ENCODE measurements at places on chromosomes 1 and 21.

DNA sequence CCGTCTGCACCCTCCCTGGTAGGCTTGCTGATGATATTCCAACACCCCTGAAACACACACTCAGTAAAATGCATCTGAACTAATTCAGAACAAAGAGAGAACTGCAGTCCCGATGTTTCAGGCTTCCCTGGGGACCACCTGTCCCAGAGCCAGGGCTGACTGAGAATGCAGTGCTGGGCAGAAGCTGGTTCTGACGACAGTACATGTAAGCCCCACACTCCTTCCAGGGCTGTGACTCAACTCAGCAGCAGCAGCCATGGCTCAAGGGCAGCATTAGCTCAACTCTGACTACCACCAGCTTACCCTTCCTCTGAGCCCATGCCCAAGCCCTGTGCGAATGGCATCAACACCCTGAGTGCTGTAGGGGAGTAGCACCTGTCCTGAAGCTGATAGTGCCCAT, 56.4 kb upstream of the SIPA1L2 start:
- no peak for DNase-seq

DNA sequence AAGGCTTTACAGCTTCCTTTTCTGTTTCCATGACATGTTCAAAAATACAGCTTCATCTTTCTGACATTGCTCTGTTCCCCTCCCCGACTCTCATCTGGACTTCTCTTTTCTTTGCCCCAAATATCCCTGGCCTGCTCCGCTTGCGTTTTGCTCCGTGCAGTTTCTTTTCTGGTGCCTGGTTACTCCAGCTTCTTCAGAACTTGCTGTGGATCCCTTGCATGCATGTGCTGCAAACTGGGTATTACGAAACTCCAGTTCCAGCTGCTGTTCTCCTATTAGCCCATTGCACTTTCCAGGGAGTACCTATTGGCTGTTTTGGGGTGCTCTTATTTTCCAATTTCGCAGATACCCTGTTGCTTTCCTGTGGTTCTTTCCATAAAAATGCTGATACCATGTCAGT, 9.9 kb upstream of the NDC1 start:
- DNase-seq: no peak

- no peak for DNase-seq
Measured at GRCh38 chr1:22578732-22579361, 15.6 kb downstream of the EPHA8 start.

- DNase-seq: no peak
Measured at GRCh38 chr21:34912022-34912945, 136.8 kb downstream of the RUNX1 start.

DNA sequence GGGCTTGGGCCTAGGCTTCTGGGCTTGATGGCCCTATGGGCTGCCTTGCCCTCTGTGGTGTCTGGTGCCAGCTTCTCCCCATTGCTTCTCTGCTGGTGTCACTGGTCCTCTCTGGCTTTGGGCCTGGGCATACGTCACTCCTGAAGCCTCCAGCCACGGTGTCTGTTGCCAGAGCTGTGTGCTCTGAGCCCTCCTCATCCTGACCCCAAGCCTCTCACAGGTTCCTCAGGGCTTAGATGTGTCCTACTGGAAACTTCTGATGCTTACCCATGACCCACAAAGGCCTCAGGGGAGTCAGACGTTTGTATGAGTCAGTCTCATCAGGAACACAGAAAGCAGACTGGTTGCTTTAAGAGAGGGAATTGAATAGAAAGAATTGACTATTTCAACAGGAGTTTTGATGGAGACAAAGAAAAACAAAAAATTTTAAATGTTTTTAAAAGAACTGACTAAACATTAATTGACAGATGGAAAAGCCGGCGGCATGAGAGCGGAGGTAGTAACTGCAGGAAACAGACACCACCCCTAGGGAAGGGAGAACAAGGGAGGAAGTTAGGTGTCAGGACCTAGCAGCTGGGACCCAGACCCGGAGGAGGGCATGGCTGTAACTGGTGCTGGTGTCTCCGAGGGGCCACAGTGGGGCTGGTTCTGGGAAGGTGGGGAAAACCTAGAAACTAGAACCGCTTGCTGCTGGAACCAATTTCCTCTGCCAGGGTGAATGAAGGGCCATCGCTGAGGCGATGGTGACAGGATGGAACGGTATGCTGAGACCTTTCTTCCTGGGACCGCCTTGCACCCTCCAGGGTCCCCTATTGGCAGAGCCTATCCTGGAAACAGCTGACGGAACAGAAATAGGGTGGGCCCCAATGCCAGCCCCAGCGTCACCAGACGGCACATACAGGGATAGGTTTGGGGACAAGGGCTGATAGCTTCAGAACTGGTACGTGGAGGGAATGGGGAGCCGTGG, 40.0 kb upstream of the CITED4 start:
- DNase-seq: no peak

DNA sequence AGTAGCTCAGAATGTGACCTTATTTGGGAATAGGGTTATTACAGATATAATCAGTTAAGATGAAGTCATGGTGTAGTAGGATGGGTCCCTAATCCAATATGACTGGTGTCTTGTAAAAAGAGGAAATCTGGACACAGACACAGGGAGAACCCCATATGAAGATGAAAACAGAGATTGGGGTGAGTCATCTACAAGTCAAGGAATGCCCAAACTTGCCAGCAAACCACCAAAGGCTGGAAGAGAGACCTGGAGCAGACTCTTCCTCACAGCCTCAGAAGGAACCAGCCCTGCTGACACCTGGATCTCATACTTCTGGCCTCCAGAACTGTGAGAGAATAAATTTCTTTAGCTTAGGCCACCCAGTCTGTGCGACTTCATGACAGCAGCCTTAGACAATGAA, 29.9 kb downstream of the KRTAP19-8 start:
- no peak for DNase-seq

GRCh38 chr1:164630626-164631396, 71.8 kb downstream of the PBX1 start:
- no peak for DNase-seq

DNA sequence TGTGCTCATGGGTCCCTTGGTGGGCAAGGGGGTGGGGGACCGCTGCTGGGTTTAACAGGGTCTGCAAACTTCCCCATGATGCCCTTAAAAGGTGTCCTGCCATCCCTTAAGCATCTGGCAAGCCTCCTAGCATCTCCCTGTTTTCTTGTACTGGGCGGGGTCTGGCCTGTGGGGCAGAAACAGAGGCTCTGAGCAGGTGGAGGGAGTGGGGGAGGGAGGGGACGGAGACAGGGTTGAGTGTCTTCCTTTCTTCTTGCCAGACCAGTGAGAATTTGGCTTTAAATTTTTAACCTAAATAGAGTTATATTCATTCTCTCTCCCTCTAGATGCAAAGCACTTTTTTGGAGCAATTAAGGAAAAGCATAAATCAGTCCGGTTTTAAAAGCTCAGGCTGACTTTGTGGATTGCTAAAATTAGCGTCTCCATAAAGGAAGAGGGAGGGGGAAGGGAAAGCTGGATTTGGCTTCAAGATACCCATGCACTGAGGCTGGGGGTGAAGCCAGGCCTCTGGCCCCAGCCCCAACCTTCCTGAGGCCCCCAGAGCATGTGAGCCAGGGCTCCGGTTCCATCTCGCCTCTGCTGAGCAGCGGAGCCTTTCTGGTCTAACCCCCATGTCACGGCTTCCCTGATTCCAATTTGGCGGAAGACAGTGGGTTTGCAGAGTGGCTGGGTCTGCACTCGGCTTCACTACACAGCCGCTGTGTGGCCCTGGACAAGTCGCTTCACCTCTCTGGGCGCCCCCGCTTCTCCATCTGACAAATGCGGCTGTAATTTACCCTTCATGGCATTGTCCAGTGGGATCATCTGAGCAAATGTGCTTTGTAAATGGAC, 25.3 kb downstream of the IGSF21 start:
- no peak for DNase-seq

- DNase-seq: no peak
Measured at GRCh38 chr1:220348211-220348610, 76.0 kb upstream of the RAB3GAP2 start.

DNA sequence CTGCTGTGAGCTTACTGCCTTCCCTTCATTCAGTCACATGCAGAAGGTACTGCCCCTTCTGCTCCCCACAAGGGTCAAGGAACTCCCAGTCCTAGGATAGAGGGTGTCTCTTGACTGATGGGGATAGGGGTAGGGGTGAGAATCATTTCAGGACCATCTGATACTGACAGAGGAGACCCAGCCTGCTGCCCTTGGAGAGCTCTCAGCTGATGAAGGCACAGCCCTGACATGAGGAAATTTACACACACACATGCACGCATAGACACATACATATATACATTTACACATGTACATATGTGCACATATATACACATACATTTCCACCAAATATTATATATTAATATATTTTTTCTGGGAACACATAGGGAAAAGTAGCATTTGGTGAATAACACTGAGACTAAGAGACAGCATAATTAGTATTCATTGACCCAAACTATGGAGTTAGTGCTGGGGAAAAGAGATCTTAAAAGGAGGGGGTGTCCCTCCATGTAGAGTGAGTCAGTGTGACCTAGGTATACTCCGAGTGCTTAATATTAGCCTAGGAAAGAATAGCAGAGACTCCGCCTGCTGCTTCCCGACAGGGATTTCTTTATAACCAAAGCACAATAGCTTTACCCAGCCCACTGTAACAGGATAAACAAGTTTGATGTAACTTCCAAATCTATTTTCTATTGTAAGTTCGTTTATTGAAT, 27.6 kb upstream of the HHAT start:
- no peak for DNase-seq

DNA sequence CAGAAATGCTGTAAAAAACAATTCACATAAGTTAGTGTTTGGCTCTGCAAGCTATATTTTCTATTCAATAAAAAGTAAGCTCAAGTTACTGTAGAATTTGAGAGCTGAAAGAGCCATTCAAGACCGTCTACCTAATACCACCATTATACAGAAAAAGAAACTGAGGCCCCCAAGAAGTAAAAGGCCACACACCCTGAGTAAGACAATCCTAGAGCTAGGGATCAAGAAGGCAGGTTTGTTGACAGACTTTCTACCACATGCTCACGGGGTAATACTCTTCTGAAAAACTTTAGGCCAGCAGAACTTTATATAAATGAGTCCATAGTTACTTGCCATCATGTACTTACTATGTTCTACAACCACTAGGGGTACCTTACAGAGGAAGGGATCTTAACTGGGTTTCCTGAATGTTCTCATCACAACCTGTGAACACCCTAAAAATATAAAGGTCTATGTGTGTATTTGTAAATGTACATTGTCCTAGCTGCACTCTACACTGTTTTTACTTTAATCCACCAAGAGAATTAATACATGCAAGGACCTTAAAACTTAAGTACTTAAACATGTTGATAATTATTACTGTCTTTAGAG, 2.7 kb downstream of the PSMG1 start:
- DNase-seq: no peak

DNA sequence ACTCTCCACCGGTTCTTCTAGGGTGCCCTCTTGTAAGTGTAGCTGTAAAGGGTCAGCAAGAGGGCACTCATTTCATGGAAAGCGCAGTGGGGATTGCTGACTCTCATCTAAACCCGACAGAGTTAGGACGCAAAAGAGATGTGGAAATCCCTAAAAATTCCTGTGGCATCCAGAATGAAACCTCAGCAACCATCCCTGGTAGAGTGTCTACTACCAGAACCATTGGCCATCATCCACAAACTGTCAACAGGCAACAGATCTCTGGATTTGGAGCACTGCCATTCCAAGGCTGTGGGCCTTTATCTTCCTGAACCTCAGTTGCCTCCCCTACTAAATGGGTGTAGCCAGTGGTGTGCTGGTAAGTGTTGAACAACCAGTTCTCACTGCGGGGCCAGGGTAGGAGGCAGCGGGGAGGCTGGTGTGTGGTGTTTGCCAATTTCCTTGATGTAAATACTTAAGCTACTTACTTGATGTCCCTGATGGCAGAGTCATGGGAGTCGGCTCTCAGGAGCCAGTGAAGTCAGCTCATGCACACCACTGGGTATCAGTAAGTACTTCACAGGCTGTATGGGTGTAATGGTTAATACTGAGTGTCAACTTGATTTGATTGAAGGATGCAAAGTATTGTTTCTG, 195.8 kb downstream of the KAZN start:
- no peak for DNase-seq

Measured in activated CD4-positive, alpha-beta T cell treated with anti-CD3 and anti-CD28 coated beads, Interleukin-2, amount 50 U/mL, for 4 hours (primary cell).